ENCODE measurements at places on chromosomes 1 and 21.

DNA sequence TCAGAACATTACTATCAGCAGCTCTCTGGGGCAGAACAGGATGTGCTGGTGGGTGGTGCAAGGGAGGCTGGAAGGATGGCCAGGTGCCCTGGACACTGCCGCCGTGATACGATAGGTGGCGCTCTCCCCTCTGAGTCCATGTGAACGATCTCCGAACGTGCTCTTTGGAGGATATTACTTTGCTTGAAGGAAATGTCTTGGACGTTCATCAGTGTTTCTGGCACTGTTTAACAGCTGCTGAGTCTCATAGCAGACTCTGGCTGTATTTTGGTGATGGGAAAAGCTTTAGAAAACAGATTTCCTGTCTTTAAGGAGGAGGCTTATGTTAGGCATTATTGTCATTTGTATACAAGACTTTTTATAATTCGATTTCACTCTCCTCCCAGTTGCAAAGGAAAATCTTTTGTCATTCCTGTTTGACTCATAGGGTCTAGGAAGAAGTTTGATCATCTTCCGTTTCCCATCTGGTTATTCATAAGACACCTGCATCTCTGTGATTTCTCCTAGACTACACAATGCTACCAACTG is 386.2 kb upstream of the ADGRL2 start:
- DNase-seq, result no peak

GRCh38 chr1:199585392-199585791 is 442.1 kb upstream of the NR5A2 start:
- no peak for DNase-seq

- no peak for DNase-seq
Measured at GRCh38 chr1:34713443-34713842, 41.4 kb upstream of the GJB5 start.

- DNase-seq, result no peak
Measured at GRCh38 chr21:36199021-36199420, 42.4 kb downstream of the DOP1B start.

- no peak for DNase-seq
Measured at GRCh38 chr1:170623171-170623570, 40.8 kb upstream of the PRRX1 start.

DNA sequence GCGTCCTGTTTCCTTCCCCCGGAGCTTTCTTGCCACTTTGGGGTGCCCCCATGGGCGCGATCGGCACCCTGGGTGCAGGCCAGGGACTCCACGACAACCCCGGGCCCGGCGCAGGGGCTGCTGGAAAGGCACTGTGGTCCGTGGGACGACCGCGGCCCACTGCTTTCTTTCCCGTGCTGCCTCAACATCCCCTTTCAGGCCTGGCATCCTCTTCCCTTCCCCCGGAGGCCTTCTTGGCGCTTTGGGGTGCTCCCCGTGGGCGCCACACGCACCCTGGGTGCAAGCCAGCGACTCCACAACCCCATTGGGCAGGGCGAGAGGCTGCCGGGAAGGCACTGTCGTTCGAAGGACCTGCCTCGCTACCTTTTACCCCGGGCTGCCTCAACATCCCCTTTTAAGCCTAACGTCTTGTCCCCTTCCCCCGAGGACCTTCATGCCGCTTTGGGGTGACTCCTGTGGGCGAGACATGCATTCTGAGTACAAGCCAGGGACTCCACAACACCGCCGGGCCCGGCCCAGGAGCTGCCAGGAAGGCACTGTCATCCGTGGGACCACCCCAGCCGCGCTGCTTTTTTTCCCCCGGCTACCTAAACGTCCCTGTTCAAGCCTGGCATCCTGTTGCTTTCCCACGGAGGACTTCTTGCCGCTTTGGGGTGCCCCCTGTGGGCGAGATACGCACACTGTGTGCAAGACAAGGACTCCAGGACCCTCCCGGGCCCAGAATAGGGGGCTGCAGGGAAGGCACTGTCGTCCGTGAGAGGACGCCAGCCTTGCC is 137.8 kb downstream of the LIPI start:
- DNase-seq, result no peak

GRCh38 chr1:181806746-181807145 is 254.8 kb downstream of the ZNF648 start:
- DNase-seq, result no peak

DNA sequence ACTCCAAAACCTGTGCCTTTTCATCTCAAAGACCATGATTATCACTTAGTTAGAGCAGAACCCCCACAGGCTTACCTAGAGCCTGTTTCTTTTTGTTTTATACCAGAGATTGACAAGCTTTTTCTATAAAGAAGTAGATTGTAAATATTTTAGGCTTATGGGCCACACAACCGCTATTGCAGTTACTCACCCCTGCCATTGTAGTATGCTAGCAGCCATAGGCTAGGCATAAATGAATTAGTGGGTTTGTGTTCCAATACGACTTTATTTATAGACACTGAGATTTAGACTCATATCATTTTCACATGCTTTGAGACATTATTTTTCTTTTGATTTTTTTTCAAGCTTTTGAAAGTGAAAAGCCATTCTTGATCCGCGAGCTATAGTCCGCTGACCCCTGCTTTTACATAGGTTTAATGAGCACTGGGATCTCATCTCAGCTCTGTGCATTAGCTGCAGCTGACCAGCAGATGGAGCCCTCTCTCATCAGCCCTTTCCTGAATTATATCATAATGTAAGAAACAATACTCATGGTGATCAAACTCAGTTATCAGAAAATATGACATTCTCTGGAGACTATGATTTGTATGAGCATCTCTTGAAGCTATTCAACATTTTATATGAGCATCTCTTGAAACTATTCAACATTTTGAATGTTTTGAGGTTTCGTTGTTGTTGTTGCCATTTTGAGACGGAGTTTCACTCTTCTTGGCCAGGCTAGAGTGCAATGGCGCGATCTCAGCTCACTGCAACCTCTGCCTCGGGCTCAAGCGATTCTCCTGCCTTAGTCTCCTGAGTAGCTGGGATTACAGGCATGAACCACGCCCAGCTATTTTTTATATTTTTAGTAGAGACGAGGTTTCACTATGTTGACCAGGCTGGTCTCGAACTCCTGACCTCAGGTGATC is 111.9 kb upstream of the L1TD1 start:
- DNase-seq, result peak; percentile 28

DNA sequence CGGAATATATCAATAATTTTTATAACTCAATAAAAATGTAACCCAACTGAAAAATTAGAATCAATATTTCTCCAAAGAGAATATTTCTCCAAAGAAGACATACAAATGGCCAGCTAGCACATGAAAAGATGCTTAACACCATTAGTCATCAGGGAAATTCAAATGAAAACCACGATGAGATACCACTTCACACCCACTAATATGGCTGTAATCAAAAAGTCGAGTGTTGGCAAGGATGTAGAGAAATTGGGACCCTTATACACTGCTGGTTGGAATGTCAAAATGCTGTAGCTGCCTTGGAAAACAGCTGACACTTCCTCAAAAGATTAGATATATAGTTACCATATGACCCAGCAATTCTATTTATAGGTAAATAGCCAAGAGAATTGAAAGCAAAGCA is 133.0 kb downstream of the GPR52 start:
- no peak for DNase-seq

GRCh38 chr1:70586046-70586445 is 175.0 kb downstream of the CTH start:
- no peak for DNase-seq

- no peak for DNase-seq
Measured at GRCh38 chr21:32278103-32278502, 746 bp downstream of the MIS18A start.

GRCh38 chr1:193187114-193187513 is 701 bp upstream of the B3GALT2 start:
- DNase-seq, result no peak

DNA sequence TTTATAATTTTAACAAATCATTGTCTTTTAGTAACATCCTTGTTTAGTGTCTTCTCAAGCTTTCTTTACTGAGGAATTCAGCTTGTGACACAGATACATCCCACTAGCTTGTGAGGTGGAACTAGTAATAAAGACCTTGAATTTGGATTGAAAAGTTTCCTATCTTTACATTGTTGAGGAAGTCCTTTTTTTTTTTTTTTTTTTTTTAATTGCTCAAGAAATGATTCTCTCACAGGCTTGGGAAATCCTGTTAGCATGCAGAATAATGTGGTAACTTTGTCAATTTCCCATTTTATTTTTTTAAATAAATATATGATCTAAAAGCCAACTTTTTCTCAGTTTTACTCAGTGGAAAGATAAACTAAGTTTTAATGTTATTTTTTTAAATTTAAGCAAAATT is 15.8 kb downstream of the DENND2D start:
- no peak for DNase-seq

DNA sequence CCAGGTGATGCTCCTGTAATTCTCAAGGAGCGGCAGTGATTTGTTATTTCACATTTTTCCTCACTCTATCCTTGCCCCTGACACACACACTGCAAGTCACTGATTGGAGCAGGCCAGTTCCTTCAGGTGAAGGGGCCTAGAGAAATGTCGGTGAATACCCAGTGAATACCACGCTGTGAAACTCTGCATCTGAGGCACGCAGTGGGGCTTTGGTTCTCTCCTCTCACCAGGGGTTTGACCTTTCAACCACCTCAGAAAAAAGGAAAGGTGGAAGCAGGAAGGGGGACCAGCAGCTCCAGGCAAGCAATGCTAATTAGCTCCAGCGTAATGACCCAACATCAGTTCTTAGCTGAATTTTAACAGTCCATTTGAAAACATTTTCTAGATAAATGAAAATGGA is 532 bp upstream of the FAM177B start:
- DNase-seq, result no peak

Measured in CD4-positive, alpha-beta T cell treated with Interleukin-12 subunit alpha and Interleukin-12 subunit beta, for 1 hour (primary cell).